ENCODE measurements at places on chromosomes 2 and 18.

DNA sequence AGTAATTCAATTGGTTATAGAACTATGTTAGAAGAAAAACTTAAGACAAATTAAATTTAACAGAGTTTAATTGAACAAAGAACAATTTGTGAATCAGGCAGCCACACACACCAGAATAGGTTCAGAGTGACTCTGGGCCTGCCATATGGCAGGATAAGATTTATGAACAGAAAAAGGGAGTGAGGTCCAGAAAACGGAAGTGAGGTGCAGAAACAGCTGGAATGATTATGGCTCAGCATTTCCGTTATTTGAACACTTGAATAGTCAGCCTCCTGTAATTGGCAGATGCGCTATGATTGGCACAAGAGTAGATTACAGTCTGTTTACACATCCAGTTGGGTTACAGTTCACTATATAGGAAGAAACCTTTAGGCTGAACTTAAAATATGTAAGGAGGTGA lies 99.0 kb downstream of the MBD2 start:
- no peak for DNase-seq

DNA sequence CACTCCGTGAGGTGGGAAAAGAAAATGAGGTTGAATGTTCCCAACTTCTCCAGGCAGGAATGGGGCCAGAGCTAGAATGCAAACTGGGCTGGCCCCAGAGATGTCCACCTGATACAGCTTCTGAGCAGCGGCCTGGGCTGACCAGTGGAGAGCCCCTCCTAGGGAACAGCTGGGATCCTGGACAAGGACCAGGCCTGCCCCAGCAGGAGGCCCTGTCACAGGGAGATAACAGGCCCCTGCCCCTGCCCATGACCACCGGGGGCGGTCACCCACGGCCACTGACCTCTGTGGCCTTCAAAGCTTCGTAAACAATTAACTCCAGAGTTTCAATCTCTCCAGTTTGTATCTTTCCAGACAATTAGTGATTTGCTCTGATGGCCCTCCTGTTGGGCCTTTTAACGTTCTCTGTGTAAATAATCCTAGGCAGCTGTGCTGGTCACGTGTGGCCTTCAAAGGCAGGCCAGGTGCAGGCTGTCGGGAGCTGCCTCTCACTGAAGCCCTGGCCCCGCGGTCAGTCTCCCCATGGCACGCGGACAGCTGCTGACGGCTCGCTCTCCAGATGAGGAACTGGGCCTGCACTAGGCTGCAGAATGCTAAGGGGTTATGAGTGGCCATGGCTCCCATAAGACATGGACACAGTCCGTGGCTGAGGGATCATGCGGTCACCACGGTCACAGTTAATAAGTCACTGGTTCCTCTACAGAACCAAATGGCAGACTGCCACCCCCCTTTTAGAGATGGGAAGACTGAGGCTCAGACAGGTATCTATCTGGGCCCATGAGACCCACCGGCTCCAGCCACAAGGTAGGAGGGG lies 9.2 kb downstream of the HS6ST1 start:
- DNase-seq = no peak

DNA sequence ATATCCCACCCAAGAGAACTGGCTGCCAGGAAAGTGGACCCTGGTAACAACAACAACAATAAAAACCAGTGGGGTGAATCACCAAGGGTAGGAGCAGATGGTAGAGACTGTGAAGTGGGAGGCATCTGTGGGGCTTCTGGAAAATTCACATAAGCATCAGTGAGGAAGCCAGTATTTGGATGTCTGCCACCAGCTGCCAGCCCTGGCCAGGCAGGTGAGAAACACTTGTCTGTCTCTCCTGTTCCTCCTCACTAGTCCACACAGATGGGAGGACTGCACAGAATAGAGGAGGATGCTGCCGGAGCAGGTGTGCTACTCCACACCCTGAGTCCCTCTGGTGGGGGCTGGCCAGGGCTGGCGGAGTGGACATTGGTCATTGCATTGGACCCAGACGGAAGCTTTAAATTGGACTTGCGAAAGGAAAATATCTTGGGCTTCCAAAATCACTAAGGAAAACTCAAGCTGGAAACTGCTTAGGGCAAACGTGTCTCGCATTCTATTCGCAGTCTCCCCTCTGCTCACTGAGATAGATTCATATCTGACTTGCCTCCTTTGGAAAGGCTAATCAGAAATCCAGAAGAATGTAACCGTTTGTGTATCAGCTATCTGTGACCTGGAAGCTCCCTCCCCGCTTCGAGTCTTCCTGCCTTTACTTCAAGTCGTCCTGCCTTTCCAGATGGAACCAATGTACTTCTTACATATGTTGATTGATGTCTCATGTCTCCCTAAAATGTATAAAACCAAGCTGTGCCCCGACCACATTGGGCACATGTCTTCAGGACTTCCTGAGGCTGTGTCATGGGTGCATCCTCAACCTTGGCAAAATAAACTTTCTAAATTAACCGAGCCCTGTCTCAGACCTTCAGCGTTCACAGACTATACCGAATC lies 69.1 kb downstream of the NAB1 start:
- no peak for DNase-seq

DNA sequence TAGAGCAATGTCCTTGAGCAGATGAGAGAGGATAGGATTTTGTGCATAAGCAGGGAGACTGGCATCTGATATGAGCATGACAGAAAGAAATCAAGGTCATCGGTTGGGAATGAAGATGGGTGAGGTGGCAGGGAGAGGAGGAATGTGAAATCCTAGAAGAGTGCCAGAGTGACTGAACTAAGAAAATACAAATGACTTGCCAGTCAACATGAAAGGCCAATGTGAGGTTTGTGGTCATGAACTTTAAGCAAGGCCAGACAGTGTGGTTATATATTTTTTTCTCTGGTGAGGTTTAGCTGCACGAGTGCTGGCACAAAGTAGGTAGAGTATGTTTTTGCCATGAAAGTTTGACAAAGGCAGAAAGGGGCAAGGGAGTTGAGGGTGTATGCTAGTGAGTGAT lies 21.2 kb downstream of the QPCT start:
- DNase-seq = no peak

GRCh38 chr2:12287220-12287751 lies 429.4 kb upstream of the TRIB2 start:
- no peak for DNase-seq

- DNase-seq = no peak
These were observed 86.6 kb downstream of the ITGB1BP1 start for GRCh38 chr2:9336576-9337314.

- no peak for DNase-seq
These were observed 309.7 kb downstream of the XIRP2 start for GRCh38 chr2:167198009-167198408.

Data from cortex of kidney (tissue), 1 donor.